ENCODE measurements at places on chromosomes 7 and 10. TPM values are rescaled to one million over a fixed set of nuclear protein-coding genes. Genes with fewer than 3 reads are reported as not detected.

GRCh38 chr7:31702354-31702753 is 15.3 kb downstream of the PPP1R17 start:
- H3K36me3 ChIP-seq = no peaks in the 10 kb centered on the region
- H3K27ac ChIP-seq = no peak overlapping the region
- peaks cover 2% of the 10 kb centered on the region for H3K27me3 ChIP-seq

- H3K36me3 ChIP-seq = no peaks in the 10 kb centered on the region
- no peaks in the 10 kb centered on the region for H3K4me1 ChIP-seq
- H3K4me3 ChIP-seq = no peak overlapping the region
- H3K27ac ChIP-seq = no peak overlapping the region
These were observed 306.0 kb downstream of the GRID1 start for GRCh38 chr10:86060386-86061277.

The GPC2 gene
- total RNA-seq = 39.0 TPM

GRCh38 chr7:104791080-104791479 is 222.9 kb upstream of the KMT2E start:
- peaks cover 5% of the 10 kb centered on the region for H3K27me3 ChIP-seq
- DNase-seq = no peak
- no peaks in the 10 kb centered on the region for H3K4me1 ChIP-seq
- H3K36me3 ChIP-seq = no peaks in the 10 kb centered on the region
- no peak overlapping the region for H3K4me3 ChIP-seq

The FOXP2 gene
- total RNA-seq = not detected

DNA sequence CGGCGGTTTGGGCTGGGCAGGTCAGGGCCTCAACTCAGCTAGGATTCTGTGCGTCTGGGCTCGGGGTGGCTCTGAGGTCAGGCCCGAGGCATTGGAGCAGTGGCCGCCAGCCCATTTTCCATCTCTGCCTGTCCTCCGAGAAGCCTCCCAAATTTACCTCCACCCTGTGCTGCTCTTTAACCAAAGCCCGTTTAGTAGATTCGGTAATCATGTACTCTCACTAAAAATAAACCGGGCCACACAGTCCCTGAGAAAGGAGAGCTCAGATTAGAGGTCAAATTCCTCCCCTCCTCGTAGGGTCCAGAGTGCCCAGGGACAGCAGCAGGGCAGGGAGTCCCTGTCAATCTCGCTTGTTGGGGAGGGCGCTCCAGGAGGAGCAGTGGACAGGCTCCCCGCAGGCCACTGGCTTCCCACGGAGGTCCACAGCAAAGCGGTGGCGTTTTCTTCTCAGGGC is 88.7 kb upstream of the CHST15 start:
- H3K27ac ChIP-seq = no peak overlapping the region
- H3K4me3 ChIP-seq = no peak overlapping the region
- no peaks in the 10 kb centered on the region for H3K36me3 ChIP-seq
- H3K27me3 ChIP-seq = no peaks in the 10 kb centered on the region
- no peak for DNase-seq

GRCh38 chr7:2214636-2215035 is 18.1 kb downstream of the MAD1L1 start:
- H3K36me3 ChIP-seq = no peaks in the 10 kb centered on the region
- no peaks in the 10 kb centered on the region for H3K27me3 ChIP-seq
- no peak for DNase-seq
- H3K27ac ChIP-seq = no peak overlapping the region

The ARL5B gene
- 11.2 TPM for total RNA-seq

DNA sequence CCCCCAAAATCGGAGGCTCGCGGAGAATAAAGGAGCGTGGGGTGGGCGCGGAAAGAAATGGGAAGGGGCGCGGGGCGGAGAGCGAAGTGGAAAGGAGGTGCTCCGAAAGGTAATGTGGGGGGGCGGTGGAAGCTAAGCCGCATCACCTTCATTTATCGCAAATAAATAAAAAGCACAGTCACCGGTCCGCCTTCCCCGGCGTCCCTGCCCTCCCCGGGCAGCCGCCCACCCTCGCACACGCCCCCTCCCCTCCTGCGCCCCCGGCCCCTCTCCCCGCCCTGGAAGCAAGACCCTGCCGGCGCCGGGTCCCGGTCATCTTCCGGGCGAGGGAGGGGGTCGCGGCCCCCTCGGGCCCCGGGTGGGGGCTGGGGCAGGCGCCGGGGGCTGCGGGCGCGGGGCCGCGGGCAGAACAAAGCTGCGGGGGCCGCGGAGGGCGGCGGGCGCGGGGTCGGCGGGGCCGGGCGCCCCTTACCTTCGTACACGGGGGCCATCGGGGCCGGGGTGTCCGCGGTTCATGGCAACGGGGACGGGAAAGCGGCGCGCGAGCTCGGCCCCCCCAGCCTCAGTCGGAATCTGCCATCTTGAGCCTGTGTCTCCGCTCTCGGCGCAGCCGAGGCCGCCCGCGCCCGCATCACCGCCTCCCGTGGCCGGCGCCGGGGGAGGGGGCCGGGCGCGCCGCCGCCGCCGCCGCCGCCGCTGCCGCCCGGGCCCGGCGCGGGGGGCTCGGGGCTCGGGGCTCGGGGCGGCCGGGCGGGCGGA is 486 bp downstream of the HIPK2 start:
- peaks cover 37% of the 10 kb centered on the region for H3K4me1 ChIP-seq
- peak overlapping the region; percentile 93 for H3K4me3 ChIP-seq
- no peaks in the 10 kb centered on the region for H3K36me3 ChIP-seq
- peak overlapping the region; percentile 96 for H3K27ac ChIP-seq
- peaks cover 22% of the 10 kb centered on the region for H3K27me3 ChIP-seq

GRCh38 chr10:6964543-6964942 is 384.5 kb upstream of the PRKCQ start:
- peaks cover 7% of the 10 kb centered on the region for H3K27me3 ChIP-seq
- no peak for DNase-seq
- H3K4me3 ChIP-seq = no peak overlapping the region
- H3K27ac ChIP-seq = no peak overlapping the region

The H2BK1 gene
- 2.5 TPM for total RNA-seq

The CEP55 gene
- total RNA-seq = not detected

- no peak for DNase-seq
- H3K36me3 ChIP-seq = no peaks in the 10 kb centered on the region
- H3K27ac ChIP-seq = no peak overlapping the region
These were observed 47.4 kb upstream of the MTURN start for GRCh38 chr7:30087371-30087770.

DNA sequence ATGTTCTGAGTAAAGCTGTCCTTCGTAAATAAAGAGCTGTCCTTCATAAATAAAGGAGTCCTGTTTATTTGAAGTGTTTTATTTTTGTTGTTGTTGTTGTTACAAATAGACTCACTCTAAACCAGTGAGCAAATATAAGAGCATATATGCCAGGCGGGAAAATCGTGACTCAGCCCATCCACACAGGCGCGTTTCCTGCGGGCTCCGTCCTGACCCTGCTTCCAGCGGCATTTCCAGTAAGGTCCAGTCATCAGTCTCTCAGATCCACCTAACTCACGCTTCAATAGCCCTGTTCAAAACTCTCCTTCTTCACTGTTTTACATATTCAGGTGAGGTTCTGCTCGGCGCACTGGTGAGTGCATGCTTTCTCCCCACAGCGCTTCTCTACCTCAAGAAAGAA is 277.2 kb upstream of the ADARB2 start:
- peaks cover 9% of the 10 kb centered on the region for H3K4me1 ChIP-seq
- peaks cover 4% of the 10 kb centered on the region for H3K27me3 ChIP-seq

DNA sequence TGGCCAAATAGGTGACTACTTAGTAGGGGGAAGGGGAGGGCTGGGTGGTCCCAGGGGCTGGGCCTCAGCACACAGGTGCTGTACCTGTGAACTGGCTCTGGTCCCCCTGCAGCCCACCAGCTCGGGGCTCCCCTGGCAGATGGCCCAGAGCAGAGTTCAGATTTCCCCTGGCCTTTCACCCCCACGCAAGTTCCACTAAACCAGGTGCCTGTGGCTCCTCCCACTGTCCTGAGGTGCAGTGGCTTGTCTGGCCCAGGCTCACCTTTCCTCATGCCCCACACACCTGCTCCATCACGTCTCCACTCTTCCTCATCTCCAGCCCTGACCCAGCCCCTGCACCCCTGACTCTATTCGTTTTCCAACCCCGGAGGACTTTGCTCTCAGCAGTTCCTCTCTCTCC is 47.3 kb upstream of the OPALIN start:
- no peak overlapping the region for H3K4me3 ChIP-seq
- H3K27me3 ChIP-seq = peaks cover 58% of the 10 kb centered on the region
- H3K4me1 ChIP-seq = no peaks in the 10 kb centered on the region
- H3K36me3 ChIP-seq = no peaks in the 10 kb centered on the region
- no peak overlapping the region for H3K27ac ChIP-seq
- DNase-seq = no peak

- DNase-seq = no peak
- H3K27ac ChIP-seq = no peak overlapping the region
These were observed 268.2 kb upstream of the POT1 start for GRCh38 chr7:125197731-125198393.

The STOX1 gene
- 0.47 TPM for total RNA-seq

The SP8 gene
- total RNA-seq = not detected

GRCh38 chr7:133052401-133052756 is 29.5 kb downstream of the CHCHD3 start:
- H3K36me3 ChIP-seq = peaks cover 4% of the 10 kb centered on the region
- no peak for DNase-seq
- no peak overlapping the region for H3K27ac ChIP-seq

The SFMBT2 gene
- 30.1 TPM for total RNA-seq

The MMD2 gene
- not detected for total RNA-seq

- no peak overlapping the region for H3K27ac ChIP-seq
- no peaks in the 10 kb centered on the region for H3K27me3 ChIP-seq
- no peak overlapping the region for H3K4me3 ChIP-seq
- no peak for DNase-seq
These were observed 208.8 kb downstream of the SEMA3A start for GRCh38 chr7:83985821-83986220.

DNA sequence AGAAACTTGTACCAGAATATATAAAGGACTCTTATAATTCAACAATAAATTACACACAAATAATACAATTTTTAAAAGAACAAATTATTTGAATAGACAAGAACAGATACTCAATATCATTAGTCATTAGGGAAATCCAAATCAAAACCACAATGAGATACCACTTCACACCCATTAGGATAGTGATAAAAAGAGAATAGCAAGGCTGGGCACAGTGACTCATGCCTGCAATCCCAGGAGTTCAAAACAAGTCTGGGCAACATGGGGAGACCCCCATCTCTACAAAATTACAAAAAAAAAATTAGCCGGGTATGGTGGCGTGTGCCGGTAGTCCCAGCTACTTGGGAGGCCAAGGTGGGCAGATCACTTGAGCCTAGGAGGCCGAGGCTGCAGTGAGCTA is 52.2 kb upstream of the KCNIP2 start:
- H3K27me3 ChIP-seq = no peaks in the 10 kb centered on the region
- H3K4me3 ChIP-seq = no peak overlapping the region
- H3K27ac ChIP-seq = peak overlapping the region; percentile 46

DNA sequence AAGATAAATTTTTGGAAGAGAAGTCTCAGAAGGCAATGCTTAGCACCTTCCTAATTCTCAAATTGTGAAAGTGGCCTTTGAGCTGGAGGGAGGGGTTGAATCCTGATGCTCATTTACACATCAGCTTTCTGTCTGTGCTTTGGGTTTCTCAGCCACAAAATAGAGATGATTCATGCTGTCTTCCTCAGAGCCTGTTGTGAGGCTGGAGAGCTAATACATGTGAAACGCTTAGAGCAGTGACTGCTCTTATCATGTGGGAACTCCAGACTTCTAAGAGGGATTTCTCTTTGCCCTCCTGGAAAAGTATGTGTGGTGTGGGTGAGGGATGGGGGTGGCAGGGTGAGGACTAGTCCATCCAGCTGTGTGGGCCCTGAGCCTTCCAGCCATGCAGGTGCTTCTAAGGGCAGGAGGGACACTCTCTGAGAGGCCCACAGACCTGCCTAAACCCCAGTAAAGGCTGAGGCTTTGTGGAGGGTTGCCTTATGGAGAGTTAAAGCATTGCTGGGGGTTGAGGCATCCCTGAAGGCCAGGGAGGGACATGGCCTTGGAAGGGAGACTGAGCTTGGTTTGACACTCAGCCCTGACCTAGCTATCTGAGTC is 4.8 kb upstream of the EVX1 start:
- peaks cover 34% of the 10 kb centered on the region for H3K4me1 ChIP-seq
- H3K36me3 ChIP-seq = peaks cover 2% of the 10 kb centered on the region
- DNase-seq = no peak

The NKX6-2 gene
- total RNA-seq = not detected

The KCNH2 gene
- total RNA-seq = 1.6 TPM

The LIPM gene
- total RNA-seq = not detected

DNA sequence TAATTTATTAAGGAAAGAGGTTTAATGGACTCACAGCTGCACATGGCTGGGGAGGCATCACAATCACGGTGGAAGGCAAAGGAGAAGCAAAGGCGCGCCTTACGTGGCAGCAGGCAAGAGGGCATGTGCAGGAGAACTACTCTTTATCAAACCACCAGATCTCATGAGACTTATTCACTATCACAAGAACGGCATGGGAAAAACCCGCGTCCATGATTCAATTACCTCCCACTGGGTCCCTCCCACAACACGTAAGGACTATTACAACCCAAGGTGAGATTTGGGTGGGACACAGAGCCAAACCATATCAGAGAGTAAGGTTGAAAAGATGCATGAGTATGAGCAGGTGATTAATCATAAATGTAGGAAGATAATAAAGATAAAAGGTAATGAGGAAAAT is 3.2 kb upstream of the JCAD start:
- no peak overlapping the region for H3K4me3 ChIP-seq
- H3K36me3 ChIP-seq = peaks cover 3% of the 10 kb centered on the region
- H3K27ac ChIP-seq = no peak overlapping the region

- no peak for DNase-seq
- no peaks in the 10 kb centered on the region for H3K36me3 ChIP-seq
- H3K4me3 ChIP-seq = no peak overlapping the region
- no peak overlapping the region for H3K27ac ChIP-seq
These were observed 151.2 kb upstream of the PCBD1 start for GRCh38 chr10:71039551-71039950.

- H3K36me3 ChIP-seq = no peaks in the 10 kb centered on the region
- no peaks in the 10 kb centered on the region for H3K27me3 ChIP-seq
- peak overlapping the region; percentile 15 for H3K27ac ChIP-seq
- H3K4me1 ChIP-seq = no peaks in the 10 kb centered on the region
These were observed 43.2 kb downstream of the LAMB4 start for GRCh38 chr7:108086962-108087361.

- DNase-seq = no peak
- H3K27ac ChIP-seq = no peak overlapping the region
- H3K4me3 ChIP-seq = no peak overlapping the region
- H3K27me3 ChIP-seq = no peaks in the 10 kb centered on the region
- no peaks in the 10 kb centered on the region for H3K36me3 ChIP-seq
- peaks cover 40% of the 10 kb centered on the region for H3K4me1 ChIP-seq
These were observed 28.5 kb downstream of the OSBPL3 start for GRCh38 chr7:24951441-24951980.

Measured in naive thymus-derived CD8-positive, alpha-beta T cell (primary cell).